Activated CD4-positive, alpha-beta T cell treated with anti-CD3 and anti-CD28 coated beads, Interleukin-10, Interleukin-2, amounts not matched to agents 100 ng/mL and 50 ng/mL, durations not matched to agents 16 hours and 8 hours (primary cell): ENCODE measurements at places on chromosomes 2 and 18.
A peak's percentile ranks its signal among the peaks of the same experiment; 100 is the strongest.

DNA sequence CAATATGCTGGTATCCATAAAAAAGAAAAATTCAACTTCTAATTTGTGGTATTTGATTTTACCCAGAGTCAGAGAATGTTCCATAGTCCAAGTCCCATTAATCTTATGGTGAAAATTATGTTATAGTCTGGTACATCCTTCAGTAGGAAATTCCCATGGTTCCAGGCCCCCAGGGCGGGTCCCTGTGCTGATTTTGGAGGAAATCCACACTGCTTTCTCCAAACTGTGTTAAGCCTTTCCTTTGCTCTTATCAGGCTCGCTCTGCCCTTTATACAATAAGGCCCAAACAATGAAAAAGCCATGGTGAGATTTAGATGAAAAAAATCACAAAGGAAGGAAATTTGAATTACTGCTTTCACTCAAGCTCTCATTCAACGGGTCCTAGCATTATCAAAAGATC lies 46.8 kb upstream of the DARS1 start:
- DNase-seq: no peak

- no peak for DNase-seq
Observed at GRCh38 chr2:69100220-69100723, 87.3 kb downstream of the ANTXR1 start.

DNA sequence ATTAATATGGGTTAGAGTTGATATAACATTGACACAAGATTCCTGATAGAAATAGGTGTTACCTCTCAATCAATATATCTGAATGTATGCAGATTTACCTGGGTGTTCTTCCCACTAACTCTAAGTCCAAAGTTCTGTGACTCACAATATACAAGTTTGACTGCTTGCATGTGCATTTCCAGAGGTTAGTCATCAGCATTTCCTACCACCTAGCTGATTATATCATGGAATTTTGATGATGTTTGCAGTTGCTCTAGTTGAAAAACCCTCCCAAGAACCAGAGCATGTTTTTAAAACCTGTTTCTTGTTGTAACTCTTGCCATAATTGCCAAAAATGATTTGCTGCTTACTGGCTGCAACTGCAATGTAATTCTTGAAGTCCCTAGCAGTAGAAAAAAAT lies 15.0 kb upstream of the DSG1 start:
- no peak for DNase-seq

GRCh38 chr2:158091647-158092046 lies 10.0 kb upstream of the UPP2 start:
- no peak for DNase-seq

- peak; percentile 2 for DNase-seq
Observed at GRCh38 chr2:65545837-65546805, 113.7 kb upstream of the SPRED2 start.

GRCh38 chr2:33077844-33078243 lies 131.1 kb downstream of the LTBP1 start:
- DNase-seq: peak; percentile 47

GRCh38 chr18:46718501-46719341 lies 38.1 kb downstream of the ST8SIA5 start:
- no peak for DNase-seq

- no peak for DNase-seq
Observed at GRCh38 chr2:98087447-98088020, 567 bp downstream of the VWA3B start.

- DNase-seq: no peak
Observed at GRCh38 chr2:65456064-65456463, 23.7 kb upstream of the SPRED2 start.

DNA sequence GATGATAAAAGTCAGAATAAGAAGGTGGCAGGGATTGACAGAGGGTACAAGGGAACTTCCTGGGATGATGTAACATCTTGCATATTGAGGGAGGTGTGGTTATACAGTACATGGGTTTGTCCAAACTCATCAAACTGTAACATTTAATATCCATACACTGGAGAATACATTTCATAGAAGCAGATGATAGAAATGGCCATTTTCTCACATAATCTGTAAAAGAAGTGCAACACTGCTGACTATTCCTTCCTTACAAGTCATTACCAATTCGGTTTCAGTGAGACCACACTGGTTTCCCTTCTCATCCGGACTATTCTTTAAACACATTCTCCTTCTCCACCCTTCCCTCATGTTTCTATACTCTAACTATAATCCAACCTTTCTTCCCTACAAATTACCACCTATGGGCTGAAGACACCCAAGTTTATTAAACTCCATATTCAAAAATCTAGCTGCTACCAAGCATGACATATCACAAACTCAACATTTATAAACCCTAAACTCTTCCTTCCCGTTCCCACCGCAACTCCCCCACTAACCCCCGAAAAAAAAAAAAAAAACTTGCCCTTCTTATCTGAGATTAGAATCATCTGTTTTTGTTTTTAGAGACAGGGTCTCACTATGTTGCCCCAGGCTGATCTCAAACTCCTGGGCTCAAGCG lies 1.6 kb downstream of the COX7A2L start:
- DNase-seq: peak; percentile 51

- no peak for DNase-seq
Observed at GRCh38 chr2:26492749-26493515, 15.0 kb upstream of the OTOF start.

GRCh38 chr2:189408294-189408693 lies 33.0 kb upstream of the WDR75 start:
- no peak for DNase-seq

DNA sequence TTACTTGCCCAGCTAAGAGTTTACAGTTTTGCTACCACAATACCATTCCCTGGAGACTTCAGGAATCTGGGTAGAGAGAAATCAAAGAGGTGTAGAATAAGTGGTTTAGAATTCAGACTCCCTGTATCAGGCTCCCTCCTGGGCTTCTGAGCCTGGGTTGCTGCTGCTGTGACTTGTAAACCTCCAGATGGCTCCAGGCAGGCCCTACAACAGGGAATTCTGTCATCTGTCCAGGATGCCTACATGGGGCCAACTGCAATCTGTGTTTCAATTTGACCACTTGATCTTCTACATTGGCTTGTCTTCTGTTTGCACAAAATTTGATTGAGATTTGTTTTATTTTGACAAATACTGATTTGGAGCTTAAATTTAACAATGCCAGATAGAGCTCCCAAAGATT lies 183.9 kb downstream of the RAD51AP2 start:
- no peak for DNase-seq

GRCh38 chr2:44441200-44441599 lies 79.5 kb downstream of the CAMKMT start:
- DNase-seq: no peak

DNA sequence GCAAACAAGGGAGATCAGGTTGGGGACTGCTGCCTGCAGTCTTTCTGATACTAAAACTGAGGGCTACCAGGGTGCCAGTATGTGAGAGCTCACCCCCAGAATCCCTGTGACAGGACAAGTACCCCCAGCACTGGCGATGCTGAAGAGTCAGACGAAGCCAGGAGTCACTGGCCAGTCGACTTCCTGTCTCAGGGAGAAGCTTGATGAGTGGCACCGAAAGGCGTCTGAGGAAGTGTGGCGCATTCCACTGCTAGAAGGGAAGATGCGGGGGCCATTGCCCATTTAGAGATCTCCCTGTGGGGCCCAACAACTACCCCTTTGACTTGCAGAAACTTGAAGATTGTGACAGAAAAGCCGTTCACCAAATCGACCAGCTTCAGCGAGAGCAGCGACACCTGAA lies 22.0 kb downstream of the MXD1 start:
- DNase-seq: no peak

DNA sequence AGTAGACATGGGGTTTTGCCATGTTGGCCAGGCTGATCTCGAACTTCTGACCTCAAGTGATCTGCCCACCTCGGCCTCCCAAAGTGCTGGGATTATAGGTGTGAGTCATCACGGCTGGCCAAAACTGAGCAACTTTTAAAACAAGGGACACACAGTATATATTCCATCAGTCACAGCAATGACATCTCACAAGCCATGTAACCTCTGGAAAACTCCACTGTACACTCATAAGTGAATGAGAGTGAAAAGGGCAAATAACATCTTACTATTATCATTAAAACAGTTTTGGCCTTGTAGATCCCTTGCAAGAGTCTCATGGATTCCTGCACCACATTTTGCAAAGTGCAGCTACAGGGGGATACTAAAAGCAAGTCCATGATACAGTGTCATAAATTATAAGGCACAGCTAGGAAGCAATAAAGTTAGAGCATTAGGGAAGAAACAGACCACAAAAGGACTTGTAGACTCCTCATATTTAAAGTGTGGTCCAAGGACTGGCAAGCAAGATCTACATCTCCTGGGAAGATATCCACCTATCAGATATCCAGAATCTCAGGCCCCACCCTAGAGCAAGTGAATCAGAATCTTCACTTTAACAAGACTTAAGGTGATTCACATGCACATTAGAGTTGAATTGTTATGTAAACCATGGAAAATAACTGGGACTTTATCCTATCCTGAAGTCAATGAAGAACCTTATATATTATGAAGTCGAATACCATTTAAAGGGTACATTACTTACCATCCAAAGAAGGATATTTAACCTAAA lies 5.7 kb downstream of the SMC6 start:
- DNase-seq: no peak

- DNase-seq: no peak
Observed at GRCh38 chr2:217638031-217638430, 364.8 kb downstream of the TNS1 start.

GRCh38 chr2:98140210-98140609 lies 53.2 kb downstream of the VWA3B start:
- no peak for DNase-seq

DNA sequence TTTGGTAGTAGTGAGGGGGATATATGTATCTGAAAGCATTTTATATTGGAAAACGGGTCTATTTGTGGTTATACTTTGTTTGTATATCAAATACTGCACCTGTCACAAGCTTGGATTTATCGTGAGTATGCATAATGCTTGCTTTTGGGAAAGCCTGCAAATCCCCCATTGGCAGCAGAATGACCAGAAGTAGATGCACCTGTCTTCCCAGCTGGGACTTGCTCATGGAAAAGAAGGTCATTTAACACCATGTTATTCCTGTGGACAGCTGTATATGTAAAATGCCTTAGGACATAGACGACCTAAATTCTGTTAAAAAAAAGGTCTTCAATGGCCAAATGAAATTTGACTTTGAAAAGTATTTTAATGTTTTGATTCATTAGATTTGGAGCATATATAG lies 599.4 kb downstream of the XIRP2 start:
- no peak for DNase-seq

DNA sequence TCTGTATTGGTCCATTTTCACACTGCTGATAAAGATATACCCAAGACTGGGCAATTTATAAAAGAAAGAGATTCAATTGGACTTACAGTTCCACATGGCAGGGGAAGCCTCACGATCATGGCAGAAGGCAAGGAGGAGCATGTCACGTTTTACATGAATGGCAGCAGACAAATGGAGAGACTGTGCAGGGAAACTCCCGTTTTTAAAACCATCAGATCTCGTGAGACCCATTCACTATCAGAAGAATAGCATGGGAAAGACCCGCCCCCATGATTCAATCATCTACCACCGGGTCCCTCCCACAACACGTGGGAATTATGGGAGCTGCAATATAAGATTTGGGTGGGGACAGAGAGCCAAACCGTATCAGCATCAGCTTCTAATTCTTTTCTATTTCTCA lies 217.0 kb downstream of the ANAPC1 start:
- DNase-seq: no peak

GRCh38 chr18:7596147-7596546 lies 29.0 kb downstream of the PTPRM start:
- DNase-seq: no peak

DNA sequence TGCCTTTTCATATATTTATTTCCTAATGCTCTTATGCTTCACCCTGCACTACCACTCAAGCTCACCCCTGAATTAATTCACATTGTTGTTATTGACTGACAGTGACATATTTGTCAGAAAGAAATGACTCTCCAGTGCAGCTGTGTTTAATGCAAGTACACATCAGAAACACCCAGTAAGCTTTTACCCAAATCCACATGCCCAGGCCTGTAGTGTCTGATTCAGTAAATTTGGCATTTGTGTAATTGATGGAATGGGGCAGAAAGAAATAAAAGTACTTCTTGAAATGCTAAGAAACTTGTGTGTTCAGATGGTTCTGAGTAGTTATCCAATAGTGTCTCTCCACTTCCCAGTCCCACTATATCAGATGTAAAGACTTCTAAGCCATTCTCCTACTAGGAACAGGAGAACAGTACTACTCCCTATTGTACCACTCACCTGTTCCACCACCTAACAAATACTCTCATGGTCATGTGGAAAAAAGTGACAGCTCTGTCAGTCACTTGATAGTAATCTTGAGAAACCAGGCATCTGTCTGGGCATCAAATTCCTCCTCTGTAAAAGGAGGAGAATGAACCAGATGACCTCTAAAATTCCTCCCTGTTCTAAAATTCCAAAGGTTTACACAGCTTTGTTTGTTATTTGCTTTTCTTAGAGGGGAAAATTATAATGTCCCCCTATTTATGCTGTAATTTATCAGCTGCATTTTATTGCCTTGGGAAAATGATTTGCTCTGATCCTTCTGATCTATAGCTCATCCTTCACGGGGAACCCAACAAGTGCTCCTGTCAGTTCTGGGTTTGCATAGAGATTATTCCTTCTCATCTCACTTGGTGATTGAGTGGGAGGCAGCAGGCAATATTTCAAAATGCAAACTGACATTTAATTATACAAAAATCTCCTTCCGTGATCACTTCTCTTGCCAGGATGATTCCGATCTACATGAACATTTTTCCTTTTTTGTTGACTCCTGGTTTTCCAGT lies 70.9 kb downstream of the ZNF385B start:
- no peak for DNase-seq

DNA sequence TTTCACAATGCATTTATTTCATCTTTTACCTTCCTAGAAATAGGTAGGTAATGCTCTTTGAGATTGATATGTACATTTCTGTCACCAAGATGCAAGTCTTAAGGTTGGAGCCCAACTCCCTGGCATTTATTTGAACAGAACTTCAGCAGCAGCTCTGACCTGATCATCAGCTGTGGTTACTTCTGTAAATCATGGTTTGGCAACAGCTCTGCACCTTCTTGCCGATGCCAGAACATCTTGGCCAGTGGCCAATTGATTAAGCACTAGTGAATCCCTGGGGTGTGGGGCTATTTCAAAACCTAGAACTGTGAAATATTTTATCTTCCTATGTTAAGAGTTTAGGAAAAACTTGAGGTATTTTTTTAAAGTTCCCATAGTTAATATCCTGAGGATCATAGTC lies 124.8 kb upstream of the NYAP2 start:
- no peak for DNase-seq

DNA sequence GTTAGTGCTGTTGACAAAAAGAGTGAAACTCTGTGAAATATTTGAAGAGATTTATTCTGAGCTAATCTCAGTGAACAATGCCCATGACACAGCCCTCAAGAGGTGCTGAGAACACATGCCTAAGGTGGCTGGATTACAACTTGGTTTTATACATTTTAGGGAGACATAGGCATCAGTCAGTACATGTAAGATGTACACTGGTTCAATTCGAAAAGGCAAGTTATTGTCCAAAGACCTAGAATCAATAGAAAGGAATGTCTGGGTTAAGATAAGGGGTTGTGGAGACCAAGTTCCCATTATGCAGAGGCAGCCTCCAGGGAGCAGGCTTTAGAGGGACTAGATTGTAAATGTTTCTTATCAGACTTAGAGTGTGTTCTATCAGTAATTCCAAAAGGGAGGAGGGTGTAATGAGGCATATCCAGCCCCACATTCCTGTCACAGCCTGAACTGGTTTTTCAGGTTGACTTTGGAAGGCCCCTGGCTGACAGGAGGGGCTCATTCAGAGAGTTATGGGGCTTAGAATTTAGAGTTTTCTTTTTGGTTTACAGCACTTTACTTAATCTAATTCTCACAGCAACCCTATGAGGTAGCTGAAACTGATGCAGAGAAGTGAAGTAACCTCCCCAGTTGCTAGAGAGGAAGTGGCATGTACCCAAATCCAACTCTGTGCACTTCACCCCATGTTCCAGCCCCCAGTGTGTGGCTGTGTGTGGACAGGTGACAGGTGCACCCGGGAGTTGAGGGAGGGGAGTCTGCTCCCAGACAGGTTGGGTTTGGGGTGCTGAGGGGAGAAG lies 28.3 kb upstream of the ASAP2 start:
- no peak for DNase-seq
